Stimulated activated naive CD8-positive, alpha-beta T cell treated with anti-CD3 and anti-CD28 coated beads, Interleukin-15, Interleukin-2, amounts not matched to agents 100 U/mL and 50 U/mL, for 24 hours (primary cell): ENCODE measurements at places on chromosomes 7 and 10.

DNA sequence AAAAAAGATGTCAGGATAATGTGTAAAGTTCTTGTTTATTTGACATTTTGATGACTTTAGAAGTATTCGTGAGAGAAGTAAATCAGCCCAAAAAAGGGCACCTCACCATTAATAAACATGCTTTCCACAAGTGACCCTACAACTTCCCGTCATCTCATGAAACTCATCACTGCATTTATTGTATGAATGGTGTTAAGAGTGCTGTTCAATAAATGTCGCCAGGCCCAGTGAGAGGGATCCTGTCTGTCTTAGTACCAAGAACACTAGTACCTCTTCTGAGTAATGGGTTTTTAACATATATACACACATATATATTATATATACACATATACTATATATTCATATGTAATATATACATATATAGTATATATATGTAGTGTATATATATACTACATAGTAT, 61.9 kb downstream of the TMEM26 start:
- no peak for DNase-seq

DNA sequence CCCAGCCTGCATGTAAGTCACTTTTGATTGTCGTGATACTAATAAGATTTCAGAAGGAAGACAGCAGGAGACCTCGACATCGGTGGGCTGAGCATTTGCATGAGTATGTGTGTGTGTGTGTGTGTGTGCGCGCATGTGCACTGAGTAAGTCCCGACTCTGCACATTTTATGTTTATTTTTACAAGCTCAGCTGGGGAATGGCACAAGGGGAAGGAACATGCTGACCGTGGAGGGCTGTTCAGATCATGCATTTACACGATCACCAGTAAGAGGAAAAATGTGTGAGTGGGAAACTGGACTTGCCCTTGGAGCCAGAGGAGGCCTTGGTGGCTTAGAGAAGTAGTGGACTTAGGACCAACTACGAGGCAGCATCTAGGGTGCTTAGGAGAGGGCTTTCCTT, 41.3 kb downstream of the IL2RA start:
- no peak for DNase-seq

GRCh38 chr10:92571649-92572048, 2.2 kb downstream of the IDE start:
- no peak for DNase-seq

DNA sequence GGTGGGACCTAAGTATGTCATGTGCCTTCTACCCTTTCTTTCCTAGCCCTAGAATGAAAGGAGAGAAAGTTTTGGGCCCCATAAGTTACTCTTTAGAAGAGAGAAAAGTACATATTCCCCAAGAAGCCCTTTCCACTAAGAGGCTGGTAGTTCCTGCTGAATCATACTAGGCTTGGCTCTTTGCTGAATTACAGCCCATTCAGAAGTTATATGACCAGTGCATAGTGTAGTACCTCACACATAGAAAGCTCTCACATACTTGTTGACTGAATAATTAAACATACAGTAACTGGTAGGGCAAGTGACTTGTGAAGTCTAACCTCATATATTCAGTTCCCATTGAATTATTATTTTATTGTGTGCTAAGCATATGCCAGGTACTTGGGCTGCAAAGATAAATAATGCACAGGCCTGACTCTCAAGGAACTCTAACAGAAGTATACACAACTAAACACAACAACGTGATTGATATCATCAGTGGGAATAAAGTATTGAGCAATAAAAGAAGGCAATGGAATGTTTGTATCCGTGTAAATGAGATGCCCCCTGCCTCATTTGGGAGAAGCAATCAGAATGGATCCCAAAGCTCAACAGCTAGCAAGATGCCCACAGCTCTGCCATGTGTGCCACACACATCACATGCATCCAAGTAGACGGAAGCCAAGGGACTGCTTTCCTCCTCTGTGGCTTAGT, 38.9 kb upstream of the UBN2 start:
- DNase-seq: no peak
